ENCODE measurements at places on chromosomes 7 and 10. TPM values are rescaled to one million over a fixed set of nuclear protein-coding genes. Genes with fewer than 3 reads are reported as not detected.

- no peak for DNase-seq
Measured at GRCh38 chr10:3926258-3926657, 141.2 kb upstream of the KLF6 start.

DNA sequence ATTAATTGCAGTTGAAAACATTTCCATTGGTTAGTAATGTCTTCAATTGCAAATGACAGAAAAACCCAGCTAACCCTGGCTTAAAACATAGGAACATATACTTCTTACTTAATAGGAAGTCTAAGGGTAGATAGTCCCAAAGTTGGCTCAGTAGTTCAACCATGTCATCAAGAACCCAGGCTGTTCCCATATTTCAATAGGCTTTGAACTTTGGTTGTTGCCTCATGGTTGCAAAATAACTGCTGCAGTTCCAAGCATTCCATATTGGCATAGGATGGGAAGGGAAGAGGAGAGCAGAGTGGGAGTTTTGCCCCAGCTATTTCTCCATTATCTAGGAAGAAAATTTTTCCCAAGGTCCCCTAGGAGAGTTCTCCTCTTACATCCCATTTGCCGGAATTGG, 81.4 kb upstream of the EEPD1 start:
- no peak for DNase-seq

- DNase-seq = no peak
Measured at GRCh38 chr7:17444673-17445072, 146.2 kb downstream of the AHR start.

- DNase-seq = no peak
Measured at GRCh38 chr7:22181663-22182062, 175.3 kb downstream of the RAPGEF5 start.

- DNase-seq = no peak
Measured at GRCh38 chr7:4472728-4473127, 209.4 kb upstream of the FOXK1 start.

- no peak for DNase-seq
Measured at GRCh38 chr7:39681887-39682441, 58.6 kb downstream of the RALA start.

DNA sequence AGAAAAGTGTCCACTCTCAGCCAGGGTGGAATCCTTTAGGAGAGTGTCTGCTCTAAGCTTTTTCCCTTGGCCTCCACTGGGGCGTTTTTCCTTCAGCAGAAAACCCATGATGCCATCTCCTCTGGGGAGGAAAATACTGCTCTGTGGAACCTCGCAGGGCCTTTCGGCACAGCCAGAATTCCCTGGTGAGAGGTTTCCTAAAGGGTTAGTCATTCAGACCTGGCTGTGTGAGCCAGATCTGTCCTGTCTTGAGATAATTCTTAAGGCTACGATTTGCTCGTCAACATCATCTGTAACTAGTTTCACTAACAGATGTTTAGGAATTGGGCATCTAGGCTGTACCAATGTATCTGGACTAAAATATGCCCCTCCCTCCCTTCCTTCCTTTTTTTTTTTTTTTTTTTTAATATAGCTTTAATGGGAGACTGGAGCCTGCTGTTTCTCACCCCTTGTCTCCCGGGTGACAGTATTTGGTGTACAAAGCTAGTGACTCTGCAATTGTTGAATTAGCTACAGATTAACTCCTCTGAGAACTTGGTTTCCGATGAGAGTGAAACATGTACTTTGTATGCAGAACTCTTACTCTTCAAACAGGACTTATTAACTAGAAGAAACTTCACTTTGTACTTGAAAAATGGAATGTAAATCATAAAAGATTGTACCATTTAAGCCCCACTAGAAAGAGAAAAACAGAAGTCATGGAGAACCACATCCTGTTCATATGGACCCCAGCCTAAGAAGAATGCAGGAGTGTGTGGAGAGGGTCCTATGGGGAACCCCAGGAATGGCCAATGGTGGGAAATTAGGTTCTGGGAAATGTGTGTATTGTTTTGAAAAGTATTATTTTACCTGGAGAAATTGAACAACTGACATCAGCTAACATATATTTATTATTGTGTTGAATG, 230.9 kb downstream of the CAMK1D start:
- DNase-seq = no peak

GRCh38 chr7:47565640-47566250, 16.2 kb downstream of the TNS3 start:
- DNase-seq = no peak

DNA sequence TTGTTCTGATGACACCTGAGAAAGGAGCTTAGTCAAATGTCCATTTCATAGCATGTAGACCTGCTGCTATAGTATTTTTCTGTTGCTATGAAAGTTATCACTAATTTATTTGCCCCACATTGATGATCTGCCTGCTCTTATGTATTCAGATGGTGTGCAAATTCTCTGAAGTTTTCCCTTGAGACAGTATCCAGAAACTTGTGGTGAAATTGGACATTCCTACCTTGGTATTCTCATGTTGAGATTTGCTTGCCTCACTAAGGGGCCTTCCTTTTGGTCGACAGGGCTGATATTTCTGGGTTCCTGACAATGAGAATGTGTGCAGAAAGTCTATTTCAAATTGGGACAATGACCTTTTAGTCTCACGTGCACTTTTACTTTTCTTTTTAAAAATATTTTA, 253.2 kb upstream of the FZD8 start:
- DNase-seq = no peak

GRCh38 chr7:84735011-84735410, 451.8 kb downstream of the SEMA3D start:
- DNase-seq = no peak

DNA sequence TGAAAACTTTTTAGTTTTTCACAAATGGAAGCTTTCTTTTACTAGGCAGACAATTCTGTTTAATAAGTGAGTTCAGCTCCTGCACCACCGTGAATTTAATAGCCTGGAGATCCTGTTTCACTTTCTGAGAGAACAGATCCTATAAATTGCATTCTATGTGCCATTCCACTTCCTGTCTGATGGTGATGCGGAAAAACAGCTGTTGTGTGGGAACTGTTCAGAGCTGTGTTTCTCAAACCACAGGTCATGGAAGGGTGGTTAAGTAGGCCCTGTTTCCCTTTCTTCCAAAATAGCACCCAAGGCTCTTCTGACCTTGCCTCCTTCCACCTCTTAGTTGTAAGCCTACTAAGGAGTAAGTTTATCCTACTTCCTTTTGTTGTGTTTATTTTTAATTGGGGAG, 97.2 kb upstream of the DKK1 start:
- peak; percentile 88 for DNase-seq

- DNase-seq = no peak
Measured at GRCh38 chr7:130560972-130561371, 69.1 kb downstream of the MEST start.

GRCh38 chr10:132848951-132849545, 63.1 kb upstream of the NKX6-2 start:
- no peak for DNase-seq

GRCh38 chr7:82701949-82702348, 258.4 kb upstream of the CACNA2D1 start:
- DNase-seq = no peak

DNA sequence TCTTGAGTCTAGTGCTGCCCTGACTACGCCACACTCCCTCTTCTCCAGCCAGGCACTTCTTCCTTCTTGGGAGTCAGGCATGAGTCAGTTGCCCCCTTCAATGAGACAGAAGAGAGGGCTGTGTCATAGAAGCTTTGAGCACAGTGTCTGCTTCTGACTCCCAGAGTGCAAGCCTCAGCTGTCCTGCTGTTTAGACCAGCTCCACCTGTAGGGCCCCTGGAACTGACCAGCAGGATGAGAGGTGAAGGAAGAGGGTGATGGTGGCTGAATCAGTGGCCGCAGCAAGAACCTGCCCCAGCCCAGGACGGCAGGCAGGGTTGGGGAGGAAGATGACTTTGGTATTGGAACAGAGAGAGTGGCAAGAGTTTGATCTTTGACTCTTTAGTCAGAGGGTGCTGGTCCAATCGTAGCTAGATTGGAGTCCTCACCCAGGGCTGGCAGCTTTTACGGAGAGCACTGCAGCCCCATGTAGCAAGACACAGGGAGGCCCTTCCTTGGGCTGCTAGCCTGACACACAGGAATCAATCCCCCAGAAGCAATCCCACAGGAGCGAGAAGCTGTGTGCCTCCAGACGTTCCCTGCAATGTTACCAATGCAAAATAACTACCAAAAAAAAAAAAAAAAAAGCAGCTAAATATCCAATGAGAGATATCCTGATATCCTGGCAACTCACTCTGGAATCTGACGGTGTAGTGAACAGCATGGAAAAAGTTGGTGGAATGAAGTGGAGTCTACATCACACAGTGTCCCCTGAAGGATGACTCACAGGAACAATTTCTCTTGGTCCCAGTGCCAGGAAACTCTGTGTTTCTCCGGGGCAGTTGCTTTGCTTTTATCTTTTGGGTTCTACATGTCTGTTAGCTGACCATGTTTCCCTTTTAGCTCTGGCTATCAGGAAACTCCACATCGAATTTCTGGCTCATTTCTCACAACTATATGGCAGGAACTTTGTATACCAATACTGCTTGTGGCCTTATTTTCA, 6.9 kb downstream of the C10orf62 start:
- peak; percentile 40 for DNase-seq

GRCh38 chr10:95431900-95432342, 129.2 kb downstream of the SORBS1 start:
- DNase-seq = no peak

- no peak for DNase-seq
Measured at GRCh38 chr10:110434489-110435096, 63.1 kb upstream of the DUSP5 start.

DNA sequence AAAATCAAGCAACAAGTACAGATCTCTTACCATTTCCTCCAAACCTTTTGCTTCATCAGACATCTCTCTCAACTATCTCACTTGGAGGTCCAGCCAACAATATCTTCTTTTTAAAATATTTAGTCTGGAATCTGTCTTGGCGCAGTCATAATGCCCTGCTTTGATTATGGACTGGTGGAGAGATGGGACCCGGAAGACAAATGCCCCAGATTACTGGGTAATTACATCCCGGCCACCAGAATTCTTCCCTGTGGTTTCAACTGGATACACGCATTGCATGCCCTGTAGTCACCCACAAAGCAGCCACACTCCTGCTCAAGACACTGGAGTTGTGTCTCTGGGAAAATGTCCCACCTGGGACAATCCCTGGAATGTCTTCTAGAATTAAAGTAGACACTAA, 65.5 kb downstream of the BPGM start:
- DNase-seq = no peak

GRCh38 chr10:32556783-32557395, 110.9 kb downstream of the CCDC7 start:
- peak; percentile 14 for DNase-seq

The CCDC3 gene
- total RNA-seq = 11.7 TPM

The PIP gene
- 1.5 TPM for total RNA-seq

The AUTS2 gene
- total RNA-seq = 115 TPM

The WBP1L gene
- total RNA-seq = 42.7 TPM

The ATRNL1 gene
- 11.1 TPM for total RNA-seq

The ATAD1 gene
- total RNA-seq = 50.2 TPM

The A1CF gene
- 0.25 TPM for total RNA-seq

The FZD8 gene
- total RNA-seq = 20.8 TPM

The ST7 gene
- total RNA-seq = 57.2 TPM

All from lung (tissue), 17 donors.